ENCODE measurements at places on chromosomes 6 and 20. TPM values are rescaled to one million over a fixed set of nuclear protein-coding genes. Genes with fewer than 3 reads are reported as not detected.
A peak's percentile ranks its signal among the peaks of the same experiment; 100 is the strongest.

DNA sequence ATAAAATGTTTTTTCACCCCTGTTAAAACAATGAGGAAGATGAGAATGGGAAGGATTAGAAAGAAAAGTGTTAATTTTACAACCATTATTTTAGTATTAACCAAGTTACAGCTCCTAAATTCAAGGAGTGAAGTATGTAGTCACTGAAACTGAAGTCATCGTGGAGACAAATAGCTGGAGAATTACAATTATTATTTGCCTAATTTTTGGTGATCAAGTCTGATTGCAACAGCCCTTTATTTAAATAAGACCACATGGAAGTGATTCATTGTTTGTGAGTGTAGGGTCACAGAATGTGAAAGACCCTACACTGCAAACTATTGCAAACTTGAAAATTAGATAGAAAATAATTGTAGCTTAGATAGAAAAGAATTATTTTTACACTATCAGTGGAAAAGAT is 292.4 kb downstream of the CENPW start:
- no peak overlapping the region for H3K4me3 ChIP-seq
- no peak for DNase-seq
- no peak overlapping the region for H3K27ac ChIP-seq
- no peaks in the 10 kb centered on the region for H3K36me3 ChIP-seq
- H3K4me1 ChIP-seq, result no peaks in the 10 kb centered on the region

DNA sequence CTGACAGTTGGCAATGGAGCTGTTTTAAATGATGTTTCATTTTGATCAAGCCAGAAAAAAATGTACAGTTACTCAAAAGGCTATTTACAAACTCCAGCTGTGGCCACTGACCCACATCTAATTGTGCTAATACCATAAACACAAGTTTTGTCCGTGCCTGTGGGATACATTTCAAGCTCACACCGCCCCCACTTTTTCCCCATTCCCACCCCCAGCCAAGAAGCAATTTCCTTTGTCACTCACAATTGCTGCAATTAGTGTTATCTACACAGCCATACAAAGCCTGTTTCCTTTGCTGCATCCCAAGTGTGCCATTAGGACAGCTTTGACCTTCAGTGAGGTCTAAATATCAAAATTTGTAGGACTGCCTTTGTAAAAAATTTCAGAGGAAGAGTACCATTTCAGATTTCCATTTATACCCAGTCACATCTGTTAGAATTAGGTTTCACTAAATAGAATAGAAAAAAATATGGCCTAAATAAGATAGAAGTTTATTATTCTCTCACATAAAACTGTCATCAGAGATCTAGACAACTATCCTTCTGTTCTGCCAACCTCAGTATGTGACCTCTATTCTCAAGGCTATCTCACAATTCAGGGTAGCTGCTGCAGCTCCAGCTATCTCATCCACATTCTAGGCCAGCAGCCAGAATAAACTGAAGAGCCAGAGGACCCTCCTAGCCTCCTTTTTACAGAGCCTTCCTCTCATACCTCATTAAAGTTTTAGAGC is 202.6 kb downstream of the NFATC2 start:
- peaks cover 22% of the 10 kb centered on the region for H3K4me1 ChIP-seq
- H3K36me3 ChIP-seq, result no peaks in the 10 kb centered on the region
- no peak overlapping the region for H3K4me3 ChIP-seq
- DNase-seq, result no peak

DNA sequence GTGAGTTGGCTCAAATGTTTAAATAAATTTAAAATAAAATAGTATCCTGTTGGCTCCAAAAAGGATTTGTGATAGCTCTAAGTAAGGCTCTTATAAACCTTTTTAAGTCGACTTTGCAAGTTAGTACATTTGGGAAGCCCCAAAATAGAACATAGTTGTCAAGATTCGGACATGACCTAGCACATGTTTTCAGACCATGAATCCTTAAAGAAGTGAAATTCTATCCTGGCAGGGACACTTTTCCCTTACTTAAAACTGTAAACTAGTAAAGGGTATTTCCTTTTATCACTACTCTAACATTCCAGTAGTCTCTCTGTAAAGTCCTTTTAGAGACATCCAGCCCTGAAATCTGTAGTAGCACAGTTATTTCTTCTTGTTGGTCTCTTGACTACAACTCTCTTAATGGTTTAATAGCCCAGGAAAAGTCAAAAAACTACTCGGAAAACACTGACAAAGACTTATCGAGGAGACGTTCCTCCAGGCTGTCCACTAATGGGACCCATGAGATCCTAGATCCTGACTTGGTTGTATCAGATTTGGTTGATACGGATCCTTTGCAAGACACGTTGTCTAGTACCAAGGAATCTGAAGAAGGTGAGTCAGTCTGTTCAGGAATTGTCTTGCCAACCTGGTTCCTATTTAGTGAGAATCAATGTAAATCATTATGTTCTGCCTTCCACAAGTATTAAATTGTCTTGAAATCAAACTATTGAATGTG is 83.6 kb downstream of the SCAND1 start:
- peak overlapping the region; percentile 15 for H3K4me3 ChIP-seq
- peaks cover 14% of the 10 kb centered on the region for H3K4me1 ChIP-seq
- no peak for DNase-seq
- no peaks in the 10 kb centered on the region for H3K27me3 ChIP-seq
- no peaks in the 10 kb centered on the region for H3K36me3 ChIP-seq

Gene ZC3H12D
- not detected for total RNA-seq

DNA sequence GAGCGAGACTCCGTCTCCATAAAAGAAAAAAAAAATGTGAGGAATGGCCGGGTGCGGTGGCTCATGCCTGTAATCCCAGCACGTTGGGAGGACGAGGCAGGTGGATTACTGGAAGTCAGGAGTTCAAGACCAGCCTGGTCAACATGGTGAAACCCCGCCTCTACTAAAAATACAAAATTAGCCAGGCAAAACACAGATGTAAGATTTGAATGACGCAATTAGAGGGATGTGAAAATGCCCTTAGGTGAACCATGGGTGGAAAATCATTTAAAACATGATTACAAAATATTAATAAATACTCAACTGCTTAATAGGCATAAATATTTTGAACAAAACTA is 20.9 kb downstream of the COL9A3 start:
- H3K4me3 ChIP-seq, result no peak overlapping the region
- no peaks in the 10 kb centered on the region for H3K27me3 ChIP-seq
- no peak overlapping the region for H3K27ac ChIP-seq
- peaks cover under 1% of the 10 kb centered on the region for H3K4me1 ChIP-seq
- no peaks in the 10 kb centered on the region for H3K36me3 ChIP-seq

GRCh38 chr6:107976155-107976783 is 18.3 kb upstream of the SEC63 start:
- no peak overlapping the region for H3K4me3 ChIP-seq
- H3K4me1 ChIP-seq, result no peaks in the 10 kb centered on the region
- DNase-seq, result no peak
- H3K36me3 ChIP-seq, result no peaks in the 10 kb centered on the region
- no peak overlapping the region for H3K27ac ChIP-seq

DNA sequence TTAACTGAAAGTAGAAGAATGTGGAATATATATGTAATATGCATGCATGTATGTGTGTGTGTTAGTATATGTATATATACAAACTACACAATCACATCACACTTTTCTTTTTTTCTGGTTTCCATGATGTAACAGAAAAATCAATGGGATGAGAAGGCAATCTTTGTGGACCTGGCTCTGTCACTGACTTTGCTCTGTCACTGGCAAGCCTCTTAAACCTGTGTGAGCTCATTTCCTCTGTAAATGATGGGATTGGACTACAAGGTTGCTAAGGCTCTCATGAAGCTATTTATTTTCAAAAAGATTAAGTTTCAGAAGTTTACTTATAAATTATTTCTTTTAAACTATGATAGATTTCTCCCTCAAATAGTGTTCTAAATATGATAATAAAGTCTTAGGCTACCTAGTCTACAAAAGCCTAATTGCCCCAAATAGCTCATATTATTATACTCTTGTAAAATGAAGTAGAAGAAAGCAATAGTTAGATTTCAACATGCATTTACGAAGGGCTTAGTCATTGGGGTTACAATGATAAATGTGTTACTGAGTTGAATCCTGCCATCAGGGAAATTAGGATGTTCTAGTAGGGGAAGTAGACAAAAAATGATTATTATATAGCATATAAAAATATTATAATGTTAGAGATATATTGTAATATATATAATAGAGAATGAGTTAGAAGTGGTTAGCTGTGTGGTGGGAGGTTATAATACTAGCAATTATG is 129.3 kb downstream of the AFG1L start:
- no peaks in the 10 kb centered on the region for H3K36me3 ChIP-seq
- no peak overlapping the region for H3K4me3 ChIP-seq
- H3K27me3 ChIP-seq, result no peaks in the 10 kb centered on the region
- no peaks in the 10 kb centered on the region for H3K4me1 ChIP-seq
- DNase-seq, result no peak

DNA sequence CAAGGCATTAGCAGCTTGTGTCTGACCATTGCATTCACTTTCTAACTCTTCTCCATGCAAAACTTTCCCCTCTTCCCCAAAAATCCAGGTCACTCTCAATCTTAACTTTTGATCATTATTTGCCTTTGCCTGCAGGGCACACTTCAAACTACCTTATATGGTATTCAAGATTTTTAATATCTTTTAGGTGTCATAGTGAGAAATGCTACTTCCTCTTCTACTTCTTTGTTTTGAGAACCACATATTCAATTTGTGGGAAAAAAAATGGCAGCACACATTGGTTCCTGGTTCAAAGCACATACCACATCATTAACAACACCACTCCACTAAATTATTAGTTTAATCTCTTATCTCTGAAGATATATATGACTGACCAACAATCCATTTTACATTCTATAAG is 1267.0 kb upstream of the CITED2 start:
- H3K27ac ChIP-seq, result no peak overlapping the region
- no peaks in the 10 kb centered on the region for H3K4me1 ChIP-seq
- no peaks in the 10 kb centered on the region for H3K27me3 ChIP-seq

DNA sequence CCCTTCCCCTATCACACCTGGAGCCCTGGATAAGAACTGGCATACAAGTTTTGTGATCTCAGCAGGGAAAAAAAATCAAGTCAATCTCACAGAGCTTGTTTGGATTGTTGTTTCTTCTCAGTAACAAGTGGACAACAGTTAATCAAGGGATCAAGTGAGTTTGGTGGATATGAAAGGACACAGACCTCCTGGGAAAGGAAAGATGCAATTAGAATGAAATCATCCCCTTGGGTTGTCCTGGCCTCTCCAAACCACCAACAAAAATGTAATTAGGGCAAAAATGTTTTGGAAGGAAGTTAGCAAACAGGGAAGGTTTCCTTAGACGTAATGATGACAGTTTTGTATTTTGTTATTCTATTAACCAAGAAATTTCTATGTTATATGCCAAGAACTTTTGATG is 99.1 kb upstream of the PRDM1 start:
- H3K36me3 ChIP-seq, result no peaks in the 10 kb centered on the region
- H3K4me3 ChIP-seq, result no peak overlapping the region
- H3K27me3 ChIP-seq, result no peaks in the 10 kb centered on the region

GRCh38 chr6:94600636-94601035 is 976.7 kb upstream of the MANEA start:
- no peaks in the 10 kb centered on the region for H3K36me3 ChIP-seq
- H3K27me3 ChIP-seq, result no peaks in the 10 kb centered on the region
- no peak overlapping the region for H3K4me3 ChIP-seq

Gene TRIM10
- not detected for total RNA-seq

GRCh38 chr6:124812067-124812466 is 150.2 kb upstream of the RNF217 start:
- no peaks in the 10 kb centered on the region for H3K4me1 ChIP-seq
- DNase-seq, result no peak
- H3K27me3 ChIP-seq, result no peaks in the 10 kb centered on the region
- H3K27ac ChIP-seq, result no peak overlapping the region

DNA sequence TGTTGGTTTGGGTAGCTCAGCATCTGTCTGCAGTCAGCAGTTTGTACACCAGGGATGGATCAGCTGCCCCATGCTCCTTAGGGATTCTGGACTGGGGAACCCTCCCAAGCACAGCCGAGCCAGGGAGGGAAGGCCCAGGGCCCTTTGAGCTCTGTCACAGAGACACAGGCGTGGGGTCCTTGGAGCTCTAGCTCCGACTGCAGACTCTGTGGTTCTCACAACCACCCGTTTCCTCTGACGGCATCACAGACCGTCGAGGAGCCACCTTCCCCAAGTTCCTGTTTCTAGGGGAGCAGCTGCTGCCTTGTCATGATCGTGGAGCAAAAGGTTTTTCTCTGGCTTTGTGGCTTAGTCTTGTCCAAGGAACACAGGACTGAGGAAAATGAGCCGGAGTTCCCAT is at the start of gene SLA2:
Gene SLA2, minus strand, starts transcription at position 199 of the 400 bp plus-strand sequence. CDS start 4,861 bp downstream, outside the sequence.
- no peak within 1 kb of the TSS for H3K4me3 ChIP-seq
- H3K27ac ChIP-seq, result no peak within 1 kb of the TSS
- H3K4me1 ChIP-seq, result no peaks in the 10 kb centered on the region
- H3K27me3 ChIP-seq, result 0 out of 2 replicates have a peak, but pooled peaks cover 1% of the 10 kb centered on the region
- DNase-seq, result no peak

DNA sequence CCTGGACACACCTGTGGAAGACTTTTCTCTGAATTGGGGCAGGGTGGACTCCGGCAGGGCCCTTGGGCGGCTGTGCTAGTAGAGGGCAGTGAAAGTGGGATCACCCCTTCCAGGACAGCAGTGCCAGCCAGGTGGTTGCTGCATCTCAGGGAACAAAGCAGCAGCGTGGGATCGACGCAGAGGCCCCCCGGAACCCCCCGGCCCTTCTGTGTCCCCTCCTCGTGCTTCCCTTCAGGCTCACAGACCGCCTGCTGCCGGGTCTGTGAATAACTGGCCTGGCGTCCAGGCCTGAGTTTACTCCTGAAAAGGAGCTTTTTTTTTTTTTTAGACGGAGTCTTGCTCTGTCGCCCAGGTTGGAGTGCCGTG is 8.9 kb upstream of the DNAJC5 start:
- no peaks in the 10 kb centered on the region for H3K27me3 ChIP-seq
- no peak overlapping the region for H3K27ac ChIP-seq
- peaks cover 82% of the 10 kb centered on the region for H3K36me3 ChIP-seq
- peaks cover 9% of the 10 kb centered on the region for H3K4me1 ChIP-seq
- H3K4me3 ChIP-seq, result no peak overlapping the region

- H3K27me3 ChIP-seq, result no peaks in the 10 kb centered on the region
- no peaks in the 10 kb centered on the region for H3K36me3 ChIP-seq
- no peak overlapping the region for H3K4me3 ChIP-seq
Observed at GRCh38 chr6:81216668-81217067, 535.8 kb downstream of the TENT5A start.

Gene IL17F
- not detected for total RNA-seq

DNA sequence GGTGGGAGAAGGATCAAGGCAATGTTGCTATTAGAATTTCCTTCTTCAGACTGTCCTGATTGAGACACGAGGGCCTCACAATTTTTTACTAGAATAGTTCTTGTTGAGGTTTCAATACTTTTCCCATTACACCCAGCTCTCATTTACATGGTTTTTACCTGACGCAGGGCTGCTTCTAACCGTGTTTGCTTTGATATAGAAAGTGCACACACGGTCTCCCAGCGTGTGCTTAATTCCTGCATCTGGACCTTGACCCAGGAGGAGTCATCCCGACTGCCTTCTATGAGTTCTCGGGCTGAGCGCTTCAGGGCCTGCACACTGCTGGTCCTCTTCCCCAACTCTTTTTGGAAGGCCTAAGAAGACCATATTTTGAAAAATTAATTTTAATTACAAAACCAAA is 160.2 kb downstream of the DST start:
- DNase-seq, result no peak
- no peaks in the 10 kb centered on the region for H3K27me3 ChIP-seq
- H3K27ac ChIP-seq, result no peak overlapping the region
- peaks cover 45% of the 10 kb centered on the region for H3K36me3 ChIP-seq
- no peak overlapping the region for H3K4me3 ChIP-seq

- no peaks in the 10 kb centered on the region for H3K27me3 ChIP-seq
- no peak overlapping the region for H3K27ac ChIP-seq
- H3K4me1 ChIP-seq, result peaks cover 8% of the 10 kb centered on the region
- no peak for DNase-seq
- H3K4me3 ChIP-seq, result no peak overlapping the region
Observed at GRCh38 chr6:152127432-152128165, 320.1 kb downstream of the ESR1 start.

- H3K36me3 ChIP-seq, result peaks cover 34% of the 10 kb centered on the region
- no peak overlapping the region for H3K27ac ChIP-seq
- no peak for DNase-seq
- no peaks in the 10 kb centered on the region for H3K27me3 ChIP-seq
Observed at GRCh38 chr20:36582821-36583220, 9.4 kb downstream of the TGIF2 start.

Data from IMR-90 (cell line).